ENCODE measurements at places on chromosomes 5 and 9. TPM values are rescaled to one million over a fixed set of nuclear protein-coding genes. Genes with fewer than 3 reads are reported as not detected.

- no peak for DNase-seq
These were observed 33.9 kb upstream of the NKX2-5 start for GRCh38 chr5:173268750-173269432.

The MYOT gene
- not detected for total RNA-seq

- DNase-seq: no peak
These were observed 44.4 kb upstream of the GPR21 start for GRCh38 chr9:122988920-122989621.

DNA sequence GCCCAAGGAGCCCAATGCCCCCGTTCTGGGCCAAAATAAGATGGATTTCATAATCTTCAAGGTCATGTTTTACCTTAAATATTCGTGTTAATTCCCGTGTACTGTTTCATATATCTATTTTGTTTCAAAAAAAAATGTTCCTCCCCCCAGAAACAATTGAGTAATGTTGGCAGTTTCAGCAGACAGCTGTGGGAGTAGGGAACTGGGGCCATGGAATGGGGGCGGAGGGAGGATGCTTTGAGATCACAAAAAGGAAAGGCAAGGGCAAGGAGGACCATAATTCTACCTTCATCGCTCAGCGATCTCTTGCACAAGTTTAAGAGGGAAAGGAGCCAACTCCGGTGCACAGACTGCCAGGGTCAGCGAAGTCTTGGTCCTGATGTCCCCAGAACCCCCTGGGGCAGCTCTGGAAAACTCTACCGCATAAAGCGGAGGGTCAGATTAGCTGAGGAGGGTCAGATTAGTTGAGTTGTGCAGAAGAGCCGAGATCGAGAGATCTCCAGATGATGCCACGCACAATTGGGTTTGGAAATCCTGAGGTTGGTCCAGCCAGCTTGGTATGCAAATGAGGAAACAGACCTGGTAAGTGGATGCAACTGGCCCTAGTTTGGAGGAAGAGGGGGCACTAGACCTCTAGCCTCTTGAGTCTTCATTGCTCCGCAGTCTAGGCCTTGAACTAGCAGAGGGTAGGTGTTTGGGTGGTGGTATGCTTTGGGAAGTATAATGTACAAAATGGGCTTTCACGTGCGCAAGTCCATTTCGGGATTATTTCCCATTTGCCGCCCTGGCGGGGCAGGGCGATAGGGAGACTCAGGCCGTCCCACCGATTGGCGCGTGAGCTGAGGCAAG is 24.0 kb downstream of the CDKN2A start:
- DNase-seq: no peak

The CA9 gene
- 0.13 TPM for total RNA-seq

DNA sequence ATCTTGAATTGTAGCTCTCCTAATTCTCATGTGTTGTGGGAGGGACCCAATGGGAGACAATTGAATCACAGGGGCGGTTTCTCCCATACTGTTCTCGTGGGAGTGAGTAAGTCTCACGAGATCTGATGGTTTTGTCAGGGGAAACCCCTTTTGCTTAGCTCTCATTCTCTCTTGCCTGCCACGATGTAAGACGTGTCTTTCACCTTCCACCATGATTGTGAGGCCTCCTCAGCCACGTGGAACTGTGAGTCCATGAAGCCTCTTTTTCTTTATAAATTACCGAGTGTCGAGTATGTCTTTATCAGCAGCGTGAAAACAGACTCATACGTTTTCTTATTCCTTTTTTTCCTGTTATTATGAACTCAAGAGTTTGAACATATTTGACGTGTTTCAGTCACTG is 39.1 kb downstream of the RETREG1 start:
- no peak for DNase-seq
